Astrocyte of the spinal cord (primary cell): ENCODE measurements at places on chromosomes 7 and 10.

GRCh38 chr10:104509981-104510380, 131.1 kb upstream of the SORCS3 start:
- DNase-seq: no peak

DNA sequence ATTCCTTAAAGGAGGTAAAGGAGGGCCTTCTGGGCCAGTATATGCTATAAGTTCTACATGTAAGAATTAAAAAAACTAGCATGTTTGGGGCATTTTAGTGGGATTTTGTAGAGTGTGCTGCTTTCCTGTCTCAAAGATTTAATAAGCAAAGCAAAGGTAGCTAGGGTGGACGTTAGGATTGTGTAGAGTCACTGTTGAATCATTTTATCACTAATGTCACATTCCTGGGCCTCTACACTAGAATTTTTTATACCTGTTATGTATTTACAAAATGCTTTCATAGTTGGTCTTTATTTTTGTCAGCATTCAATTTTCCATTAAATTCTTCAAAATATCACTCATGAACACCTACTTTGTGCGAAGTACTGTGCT, 139.4 kb upstream of the PHYHIPL start:
- no peak for DNase-seq

GRCh38 chr10:32328499-32328898, 18.5 kb downstream of the EPC1 start:
- no peak for DNase-seq

DNA sequence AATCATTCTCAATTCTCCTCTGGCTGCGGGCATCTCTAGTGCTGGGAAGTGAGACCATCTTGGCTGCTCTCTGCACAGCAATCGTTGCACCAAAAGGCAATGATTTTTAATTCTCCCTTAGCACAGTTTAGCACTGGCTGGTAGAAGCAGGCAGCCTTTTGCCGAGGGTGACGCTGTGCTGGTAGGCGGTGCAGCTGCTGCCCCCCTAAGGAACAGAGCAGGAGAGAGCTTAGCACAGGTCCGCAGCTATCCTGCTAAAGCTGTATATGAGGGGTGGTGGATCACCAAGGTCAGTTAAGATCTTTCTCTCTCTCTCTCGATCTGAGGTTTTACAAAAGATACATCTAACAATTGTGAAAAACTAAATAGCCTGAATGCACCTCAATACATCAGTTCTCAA, 390.1 kb downstream of the GATA3 start:
- DNase-seq: no peak

DNA sequence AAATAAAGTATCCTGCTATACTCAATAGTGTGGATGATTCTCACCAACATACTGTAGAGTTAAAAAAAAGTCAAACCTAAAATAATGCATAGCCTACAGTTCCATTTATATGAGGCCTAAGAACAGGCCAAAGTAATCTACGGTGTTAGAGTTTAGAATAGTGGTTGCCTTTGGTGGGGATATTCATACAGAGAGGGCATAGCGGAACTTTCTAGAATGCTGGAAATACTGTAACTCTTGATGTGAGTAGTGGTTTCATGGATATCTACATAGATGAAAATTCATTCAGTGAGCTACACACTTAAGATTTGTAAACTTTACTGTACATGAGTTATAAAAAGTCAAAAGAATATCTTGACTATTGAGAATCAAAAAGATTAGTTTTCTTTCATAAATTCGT, 349.9 kb upstream of the NFE2L3 start:
- no peak for DNase-seq

DNA sequence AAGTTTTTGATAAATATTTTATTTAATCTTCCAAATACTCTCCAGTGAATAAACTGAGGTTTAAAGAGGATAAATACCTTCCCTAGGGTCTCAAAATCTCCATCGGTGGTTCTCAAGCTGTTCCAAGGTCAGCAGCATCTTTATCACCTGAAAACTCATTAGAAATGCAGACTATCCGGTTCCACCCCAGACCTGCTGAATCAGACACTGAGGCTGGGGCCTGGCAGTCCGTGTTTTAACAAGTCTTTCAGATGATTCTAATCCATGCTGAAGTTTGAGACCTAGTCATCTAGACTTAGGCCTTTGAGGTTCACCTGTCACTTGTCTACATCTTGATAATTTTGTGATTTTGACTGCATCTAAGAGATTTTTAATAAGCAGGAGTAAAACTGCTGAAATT, 37.5 kb downstream of the PLEKHA8 start:
- DNase-seq: no peak

- no peak for DNase-seq
Observed at GRCh38 chr10:113232928-113233511, 283.0 kb downstream of the TCF7L2 start.
